NCI-H1105 (cell line): ENCODE measurements at places on chromosomes 7 and 10.

GRCh38 chr10:10871352-10871751 is 146.3 kb upstream of the CELF2 start:
- DNase-seq = no peak

- DNase-seq = no peak
These were observed 62.6 kb upstream of the GHITM start for GRCh38 chr10:84076540-84077195.

DNA sequence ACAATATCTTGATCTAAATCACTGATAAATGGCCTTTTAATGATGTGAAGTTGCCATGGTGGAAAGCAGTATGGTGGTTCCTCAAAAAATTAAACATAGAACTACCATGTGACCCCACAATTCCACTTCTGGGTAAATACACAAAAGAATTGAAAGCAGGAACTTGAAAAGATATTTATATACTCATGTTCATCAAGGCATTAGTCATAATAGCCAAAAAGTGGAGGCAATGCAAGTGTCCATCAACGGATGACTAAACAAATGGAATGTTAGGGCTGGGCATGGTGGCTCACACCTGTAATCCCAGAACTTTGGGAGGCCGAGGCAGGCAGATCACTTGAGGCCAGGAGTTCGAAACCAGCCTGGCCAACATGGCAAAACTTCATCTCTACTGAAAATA is 2.0 kb upstream of the DNAJC12 start:
- DNase-seq = no peak

DNA sequence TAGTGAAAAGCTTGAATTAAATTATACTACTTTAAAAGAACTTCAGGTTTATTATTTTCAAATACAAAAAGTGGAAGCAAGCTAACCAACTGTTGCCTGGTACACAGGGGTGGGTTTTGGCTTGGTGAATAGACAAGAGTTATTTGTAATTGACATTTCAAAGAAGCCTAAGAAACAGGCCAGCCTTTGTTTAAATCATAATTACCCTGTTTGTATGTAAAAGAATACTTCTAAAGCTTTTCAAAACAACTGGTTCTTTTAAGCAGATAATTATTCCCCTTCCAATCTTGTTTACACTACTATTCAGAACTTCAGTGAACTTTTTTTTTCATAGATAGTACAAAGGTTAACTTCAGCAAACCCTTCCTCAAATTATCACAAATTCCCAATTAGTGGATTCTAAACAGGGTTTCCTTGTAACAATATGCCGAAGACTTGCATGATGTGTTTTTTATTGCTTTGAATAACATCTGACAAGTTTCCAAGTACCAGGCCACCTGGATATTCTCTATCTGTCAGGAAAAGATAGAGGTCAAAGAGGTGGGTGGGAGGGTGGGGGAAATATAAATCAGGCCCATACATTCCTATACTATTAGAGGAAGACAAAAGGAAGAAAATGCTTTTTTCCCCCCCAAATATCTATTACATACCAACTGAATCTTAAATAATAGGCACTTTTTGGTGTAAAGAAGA is 20.4 kb downstream of the SSMEM1 start:
- peak; percentile 34 for DNase-seq

DNA sequence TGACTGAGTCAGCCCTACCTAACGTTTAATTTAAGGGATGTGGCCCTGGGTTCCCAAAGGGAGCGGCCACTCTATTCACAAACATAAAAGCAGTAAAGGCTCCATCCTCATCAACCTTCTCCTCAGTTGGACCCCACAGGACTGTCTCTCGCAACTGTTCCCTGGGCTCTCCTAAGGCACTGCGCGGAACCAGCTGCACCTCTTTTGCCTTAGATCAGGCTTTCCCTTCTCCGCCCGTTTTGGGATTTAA is 689 bp upstream of the GTPBP4 start:
- no peak for DNase-seq

DNA sequence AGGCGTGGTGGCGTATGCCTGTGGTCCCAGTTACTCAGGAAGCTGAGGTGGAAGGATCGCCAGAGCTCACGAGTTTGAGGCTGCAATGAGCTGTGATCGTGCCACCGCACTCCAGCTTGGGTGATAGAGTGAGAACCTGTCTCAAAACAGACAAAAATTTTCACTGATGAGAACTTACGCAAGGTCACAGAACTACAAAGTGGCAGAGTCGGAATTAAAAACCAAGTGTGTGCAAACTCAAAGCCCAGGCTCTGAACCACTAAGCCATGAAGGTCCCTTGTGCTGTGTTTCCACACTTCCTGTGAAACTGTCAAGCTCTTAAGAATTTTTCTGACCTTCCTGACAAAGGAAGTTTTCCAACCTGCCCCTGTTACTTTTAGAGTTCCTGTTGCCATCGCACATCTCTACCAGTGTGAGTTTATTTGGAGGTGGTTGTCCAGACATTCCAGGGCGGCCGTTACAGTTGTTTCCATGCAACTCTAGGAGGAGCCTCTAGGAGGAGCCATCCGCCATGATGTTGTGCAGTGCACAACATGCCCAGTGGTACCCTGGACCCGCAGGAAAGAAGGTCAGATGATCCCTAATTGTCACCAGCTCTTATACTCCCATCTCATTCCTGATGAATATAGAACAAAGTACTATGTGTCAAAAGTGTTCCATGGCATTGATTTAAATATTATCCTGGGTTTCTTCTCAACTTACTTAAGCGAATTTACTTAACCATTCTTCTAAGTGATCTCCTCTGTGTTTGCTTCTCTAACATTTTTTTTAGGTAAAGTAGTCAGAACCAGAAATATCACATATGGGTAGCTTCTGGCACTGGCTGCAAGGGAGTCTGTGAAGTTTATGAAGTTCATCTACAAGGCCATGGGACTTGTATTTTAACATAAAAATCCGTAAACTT is 49.0 kb upstream of the LYZL1 start:
- no peak for DNase-seq

DNA sequence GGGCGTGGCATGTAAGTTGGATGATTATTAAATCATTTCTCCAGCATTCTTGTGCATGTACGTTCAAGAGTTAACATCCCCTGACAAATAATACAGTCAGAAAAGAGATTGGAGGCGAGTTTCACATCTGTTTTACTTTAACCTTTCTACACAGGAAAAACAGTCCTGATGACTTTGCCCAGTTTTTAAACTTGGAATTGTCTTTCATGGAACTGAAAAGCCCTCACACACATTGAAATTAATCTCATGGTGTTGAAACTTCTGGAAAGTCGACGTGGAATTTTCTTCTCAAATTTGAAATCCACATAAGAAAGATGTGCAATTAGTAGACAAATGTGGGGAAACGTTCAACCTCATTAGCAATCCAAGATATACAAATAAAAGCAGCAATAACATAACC is 31.2 kb upstream of the ZNF438 start:
- DNase-seq = no peak

- no peak for DNase-seq
These were observed 898.6 kb upstream of the POT1 start for GRCh38 chr7:125828153-125828700.

- no peak for DNase-seq
These were observed 76.1 kb upstream of the ZEB1 start for GRCh38 chr10:31242902-31243301.
